Mesenchymal stem cell (in vitro differentiated cells and primary cell): ENCODE measurements at places on chromosomes 5 and 9.

GRCh38 chr9:10250219-10250618, 362.6 kb downstream of the PTPRD start:
- no peak overlapping the region for H3K27ac ChIP-seq
- no peaks in the 10 kb centered on the region for H3K4me1 ChIP-seq
- H3K27me3 ChIP-seq, result no peaks in the 10 kb centered on the region
- H3K4me3 ChIP-seq, result no peak overlapping the region

GRCh38 chr5:74673011-74673790, 11.8 kb upstream of the HEXB start:
- H3K4me1 ChIP-seq, result peaks cover 3% of the 10 kb centered on the region
- H3K36me3 ChIP-seq, result no peaks in the 10 kb centered on the region
- no peak overlapping the region for H3K27ac ChIP-seq
- H3K27me3 ChIP-seq, result peaks cover 4% of the 10 kb centered on the region

DNA sequence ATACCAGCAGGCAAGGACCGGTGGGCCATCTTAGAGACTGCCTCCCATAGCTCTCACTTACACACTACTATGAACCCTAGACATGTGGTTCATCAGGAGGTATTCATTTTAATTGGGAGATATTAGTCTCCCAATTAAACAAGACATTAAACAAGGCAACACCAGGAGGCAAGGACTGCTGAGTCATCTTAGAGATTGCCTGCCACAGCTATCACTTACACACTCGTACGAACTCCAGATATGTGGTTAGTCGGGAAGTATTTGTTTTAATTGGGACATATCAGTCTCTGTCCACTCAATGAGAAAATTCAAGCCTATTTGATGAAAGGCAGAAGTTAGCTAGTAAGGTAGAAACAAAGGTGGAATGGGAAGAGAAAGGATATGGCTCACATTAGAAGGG, 343.9 kb downstream of the NFIB start:
- DNase-seq, result peak; percentile 26
- no peak overlapping the region for H3K27ac ChIP-seq
- H3K27me3 ChIP-seq, result no peaks in the 10 kb centered on the region
- H3K36me3 ChIP-seq, result no peaks in the 10 kb centered on the region

- no peak overlapping the region for H3K27ac ChIP-seq
- H3K36me3 ChIP-seq, result no peaks in the 10 kb centered on the region
- peak; percentile 64 for DNase-seq
Measured at GRCh38 chr5:61599370-61600122, 267.5 kb downstream of the ZSWIM6 start.

- no peak overlapping the region for H3K27ac ChIP-seq
- no peak overlapping the region for H3K4me3 ChIP-seq
- H3K4me1 ChIP-seq, result peaks cover 1% of the 10 kb centered on the region
- peaks cover 3% of the 10 kb centered on the region for H3K27me3 ChIP-seq
- peak; percentile 32 for DNase-seq
Measured at GRCh38 chr5:159041444-159042198, 58.1 kb downstream of the EBF1 start.
